Right hindlimb (tissue), 1 donor: ENCODE measurements at places on chromosomes 6 and 20.
A peak's percentile ranks its signal among the peaks of the same experiment; 100 is the strongest.

DNA sequence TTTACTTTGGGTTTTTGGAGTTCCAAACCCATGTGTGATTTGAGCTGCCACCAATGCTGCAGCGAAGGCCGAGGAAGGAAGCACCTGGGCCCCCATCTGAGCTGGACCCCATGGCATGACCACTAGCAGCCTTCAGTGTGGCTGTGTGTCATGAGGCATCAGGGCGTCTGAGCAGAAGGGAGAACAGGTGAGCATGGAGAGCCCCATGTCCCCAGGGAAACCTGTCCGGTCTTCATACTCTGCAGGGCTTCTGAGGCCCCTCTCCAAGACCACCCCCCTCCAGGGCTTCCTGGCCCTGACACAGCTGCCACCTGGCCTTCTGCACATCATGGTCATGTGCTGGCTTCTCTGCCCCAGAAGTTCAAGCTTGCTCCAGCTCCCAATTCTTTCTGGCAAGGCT is 169.1 kb upstream of the CST7 start:
- peak; percentile 15 for DNase-seq

GRCh38 chr20:51749674-51750036 is 18.5 kb downstream of the ATP9A start:
- no peak for DNase-seq

GRCh38 chr6:135018941-135019340 is 35.7 kb downstream of the HBS1L start:
- no peak for DNase-seq

DNA sequence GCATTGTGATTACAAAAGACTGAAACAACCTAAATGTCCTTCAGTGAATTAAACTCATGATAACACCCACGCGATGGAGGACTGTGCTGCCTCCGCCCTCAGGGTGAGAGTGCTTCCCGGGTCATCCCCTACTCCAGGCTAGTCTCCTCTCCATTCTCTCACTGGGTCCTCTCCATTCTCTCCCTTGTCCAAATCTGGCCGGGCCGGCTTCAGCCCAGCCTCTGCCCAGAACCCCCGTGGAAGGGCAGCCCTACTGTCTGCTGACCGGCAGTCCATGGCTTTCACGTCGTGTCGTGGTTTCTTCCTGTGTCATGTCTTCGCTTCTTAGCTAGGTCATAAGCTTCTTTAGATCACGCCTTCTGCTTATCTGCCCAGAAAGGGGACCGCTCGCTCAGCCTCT is 74.8 kb downstream of the CDC5L start:
- no peak for DNase-seq

DNA sequence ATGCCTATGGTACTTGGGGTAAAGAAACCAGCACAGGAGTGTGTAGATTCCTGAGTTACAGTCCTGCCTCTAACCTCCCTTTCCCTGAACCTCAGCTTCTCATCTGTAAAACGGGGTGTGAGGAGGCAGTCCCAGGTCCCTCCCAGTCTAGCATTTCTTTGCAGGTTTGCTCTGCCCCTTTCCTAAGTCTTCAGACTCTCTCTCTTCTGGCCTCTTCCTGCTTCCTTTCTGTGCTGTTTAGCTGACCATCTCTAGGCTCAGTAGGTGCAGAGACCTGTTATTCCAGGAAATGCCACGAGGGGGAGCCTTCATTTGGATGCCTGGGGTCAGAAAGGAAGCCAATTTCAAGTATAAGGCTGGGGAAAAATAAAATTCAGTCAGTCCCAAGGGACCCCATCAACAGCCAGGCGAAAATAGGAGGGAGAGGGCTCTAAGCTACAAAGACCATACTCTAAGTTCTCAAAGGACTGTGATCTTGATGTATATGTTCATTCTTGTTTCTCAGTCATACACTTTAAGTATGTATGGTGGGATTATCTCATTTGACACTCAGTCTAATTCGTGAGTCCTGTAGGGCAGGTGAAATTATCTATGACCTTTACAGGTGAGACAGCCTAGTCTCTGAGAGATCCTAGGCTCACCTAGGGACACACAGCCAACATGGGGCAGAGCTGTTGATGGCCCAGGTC is 89.1 kb downstream of the NCR2 start:
- peak; percentile 86 for DNase-seq

DNA sequence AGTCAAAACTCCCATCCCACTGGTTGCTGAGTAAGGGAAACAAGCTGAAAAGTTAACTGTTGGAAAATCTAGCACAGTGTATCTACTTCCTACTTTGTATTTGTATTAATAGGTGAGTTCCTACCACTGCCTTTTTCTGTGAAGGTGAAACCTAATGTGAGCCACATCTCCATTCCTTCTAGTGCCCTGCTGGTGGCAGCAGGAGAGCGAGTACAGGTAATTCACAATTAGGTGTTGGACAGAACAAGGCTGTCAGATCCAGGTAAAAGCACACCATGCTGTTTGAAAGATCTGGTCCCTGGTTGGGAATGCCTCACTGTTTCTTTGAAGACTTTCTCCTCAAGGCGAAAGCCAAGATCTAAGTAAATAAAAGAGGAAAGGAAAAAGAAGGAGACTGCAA is 528.4 kb downstream of the PKHD1 start:
- DNase-seq = no peak

DNA sequence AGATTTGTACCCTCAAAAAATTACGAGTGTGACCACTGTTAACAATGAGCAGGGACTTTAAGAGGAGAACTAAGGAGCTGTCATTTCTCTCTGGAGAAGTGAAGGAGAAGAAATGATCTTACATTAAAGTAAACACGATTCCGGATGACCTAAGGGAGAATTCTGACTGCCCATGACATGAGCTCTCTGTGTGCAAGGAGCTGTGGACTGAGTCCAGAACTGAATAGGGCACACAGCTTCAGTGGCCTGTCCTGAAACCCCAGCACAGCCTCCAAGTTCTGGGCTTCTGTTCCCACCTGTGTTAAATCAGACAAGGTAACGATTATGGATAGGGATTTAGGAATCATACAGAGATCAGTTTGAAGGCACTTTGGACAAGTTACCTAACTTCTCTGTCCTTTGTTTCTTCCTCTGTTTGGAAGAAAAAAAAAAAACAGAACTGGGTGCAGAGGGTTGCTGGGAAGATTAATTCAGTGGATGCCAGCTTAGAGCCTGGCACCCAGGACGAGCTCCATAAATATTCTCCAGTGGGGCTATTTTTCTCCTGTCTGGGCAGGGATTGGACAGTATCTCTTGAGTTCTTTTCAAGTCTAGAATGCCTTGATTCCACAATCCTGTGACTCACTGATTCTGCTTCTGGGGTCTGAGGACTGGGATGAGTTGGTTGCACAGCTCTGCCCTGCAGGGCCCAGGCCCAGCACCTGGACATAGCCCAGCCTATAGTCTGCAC is 65.7 kb downstream of the MRPL14 start:
- no peak for DNase-seq

DNA sequence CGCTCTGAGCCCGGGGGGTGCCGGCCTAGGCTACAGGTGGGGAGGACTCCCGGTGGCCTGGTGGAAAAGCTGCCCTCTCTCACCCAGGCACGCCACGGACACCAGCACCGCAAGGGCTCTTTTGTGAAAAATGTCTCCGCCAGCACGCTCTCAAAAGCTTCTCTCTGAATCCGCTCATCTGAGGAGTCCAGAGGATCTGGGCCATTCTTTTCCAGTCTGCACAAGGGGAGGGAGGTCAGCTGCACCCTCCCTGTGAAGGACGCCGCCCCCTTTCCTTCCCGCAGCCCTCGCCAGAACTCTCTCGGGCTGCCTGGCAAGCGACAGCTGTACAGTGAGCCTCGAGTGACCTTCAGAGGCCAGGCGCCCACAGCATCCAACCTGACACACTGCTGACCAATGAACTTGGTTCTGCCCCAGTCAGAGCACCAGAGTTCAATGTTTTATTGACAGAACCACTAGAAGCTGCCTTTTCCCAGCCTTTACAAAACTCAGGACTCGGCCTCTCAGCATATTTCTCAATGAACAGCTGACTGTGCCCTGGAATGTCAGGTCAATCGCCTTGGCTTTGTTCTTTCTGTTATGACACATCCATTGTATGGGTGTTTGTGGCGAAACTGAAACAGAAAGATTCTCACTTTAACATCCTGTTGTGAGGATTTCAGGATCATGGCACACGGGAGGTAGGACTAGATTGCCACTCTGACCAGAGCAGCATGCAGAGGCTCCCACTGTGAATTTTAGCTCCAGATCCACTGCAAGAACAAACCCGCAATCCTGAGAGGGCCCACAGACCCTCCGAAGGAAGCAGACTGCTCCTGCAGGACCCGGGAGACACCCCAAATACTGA is 26.7 kb downstream of the SERPINB9 start:
- DNase-seq = peak; percentile 75
